ENCODE measurements at places on chromosomes 6 and 20.

- DNase-seq: no peak
These were observed 157.1 kb upstream of the THEMIS start for GRCh38 chr6:128057946-128058345.

GRCh38 chr6:158353883-158354877 lies 41.9 kb downstream of the TULP4 start:
- DNase-seq: no peak

GRCh38 chr6:36695414-36695813 lies 2.2 kb upstream of the RAB44 start:
- no peak for DNase-seq

- no peak for DNase-seq
These were observed 5.9 kb downstream of the CCND3 start for GRCh38 chr6:41935685-41936072.

DNA sequence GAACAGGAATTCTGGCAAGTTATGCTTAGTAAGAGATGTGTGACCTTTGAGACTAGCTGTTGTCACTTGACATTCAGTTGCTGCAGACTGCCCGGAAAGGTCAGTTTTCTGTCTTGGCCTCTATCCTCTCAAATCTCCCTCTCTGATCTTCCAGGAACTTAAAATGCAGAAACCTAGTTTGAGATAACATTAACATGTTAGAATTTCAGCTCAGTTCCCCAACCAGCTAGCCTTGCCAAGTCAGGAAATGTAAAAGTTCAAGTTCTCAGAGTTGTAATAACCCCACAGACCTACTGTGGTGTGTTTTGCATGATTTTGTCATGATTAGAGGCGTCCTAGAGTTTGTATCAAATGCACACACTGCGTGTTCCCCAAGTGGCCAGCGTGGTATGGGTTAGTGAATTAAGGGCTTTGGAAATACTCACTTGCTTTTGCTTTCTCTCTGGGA lies 46.6 kb downstream of the DUSP22 start:
- DNase-seq: no peak

DNA sequence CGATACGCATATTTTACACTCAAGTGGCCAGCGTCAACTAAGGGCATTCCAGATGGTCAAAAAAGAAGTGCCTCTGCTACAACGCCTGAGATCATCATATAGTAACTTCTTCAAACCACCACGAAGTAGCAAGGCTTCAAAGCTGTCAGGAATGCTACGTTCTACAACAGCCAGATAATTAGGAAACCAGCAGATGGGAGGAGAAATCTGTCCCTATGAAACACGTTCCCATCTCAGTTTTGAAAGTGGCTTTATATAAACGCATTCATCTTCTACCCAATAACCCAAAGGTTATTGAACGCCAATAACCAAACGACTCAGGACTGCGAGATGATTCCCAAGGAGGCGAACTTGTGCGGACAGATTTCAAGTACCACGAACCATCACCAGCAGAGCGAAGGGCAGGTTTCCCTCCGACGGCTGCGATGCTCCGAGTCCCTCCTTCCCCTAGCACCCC lies 1.2 kb downstream of the ABHD12 start:
- no peak for DNase-seq

- no peak for DNase-seq
These were observed 564.0 kb downstream of the CD109 start for GRCh38 chr6:74259981-74260380.

DNA sequence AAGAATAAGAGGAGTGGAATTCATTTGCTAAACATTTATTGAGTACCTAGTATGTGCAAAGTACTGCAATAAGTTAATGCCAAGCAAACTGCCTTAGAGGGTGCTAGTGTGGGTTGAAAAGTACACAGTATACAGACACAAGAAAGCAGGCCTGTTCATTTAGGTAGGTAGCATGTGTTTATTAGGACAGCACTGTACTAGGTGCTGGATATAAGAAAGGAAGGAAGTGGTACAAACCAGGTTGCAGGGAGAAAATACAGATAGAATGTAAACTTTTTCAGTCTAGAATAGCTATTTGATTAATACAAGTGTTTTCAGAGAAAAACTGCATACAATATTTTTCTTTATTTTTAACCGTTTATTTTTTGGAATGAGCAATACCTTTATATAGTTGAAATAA lies 68.1 kb downstream of the PHF20 start:
- DNase-seq: no peak

DNA sequence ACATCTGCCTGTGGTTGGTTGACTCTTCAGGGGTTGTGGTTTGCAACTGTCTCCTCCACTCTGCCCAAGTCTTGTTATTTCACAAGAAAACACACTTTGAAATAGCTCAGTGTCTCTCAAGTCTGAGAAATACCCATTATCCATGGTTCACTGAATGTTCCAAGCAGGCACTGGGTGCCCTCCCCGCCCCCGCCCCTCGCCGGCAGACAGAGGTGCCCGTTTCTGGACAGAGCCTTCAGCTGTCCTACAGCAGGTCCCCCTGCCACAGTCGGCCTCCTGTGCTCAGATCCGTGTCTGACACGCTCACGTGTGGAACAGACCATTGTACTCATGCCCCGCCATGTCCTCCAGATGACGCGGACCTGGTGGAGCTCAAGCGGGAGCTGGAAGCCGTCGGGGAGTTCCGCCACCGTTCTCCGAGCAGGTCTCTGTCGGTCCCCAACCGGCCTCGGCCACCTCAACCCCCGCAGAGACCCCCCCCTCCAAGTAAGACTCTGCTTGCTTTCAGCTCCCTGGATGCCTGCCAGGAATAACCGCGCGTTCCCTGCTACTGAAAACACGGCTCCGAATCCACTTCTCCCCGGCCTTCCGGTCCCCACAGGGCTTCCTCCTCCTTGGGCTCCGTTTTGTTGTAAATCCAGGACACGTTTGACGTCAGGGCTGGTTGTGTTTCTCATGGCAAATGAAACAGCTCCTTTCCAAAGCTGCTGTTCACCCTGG lies 81.4 kb downstream of the SERAC1 start:
- no peak for DNase-seq

DNA sequence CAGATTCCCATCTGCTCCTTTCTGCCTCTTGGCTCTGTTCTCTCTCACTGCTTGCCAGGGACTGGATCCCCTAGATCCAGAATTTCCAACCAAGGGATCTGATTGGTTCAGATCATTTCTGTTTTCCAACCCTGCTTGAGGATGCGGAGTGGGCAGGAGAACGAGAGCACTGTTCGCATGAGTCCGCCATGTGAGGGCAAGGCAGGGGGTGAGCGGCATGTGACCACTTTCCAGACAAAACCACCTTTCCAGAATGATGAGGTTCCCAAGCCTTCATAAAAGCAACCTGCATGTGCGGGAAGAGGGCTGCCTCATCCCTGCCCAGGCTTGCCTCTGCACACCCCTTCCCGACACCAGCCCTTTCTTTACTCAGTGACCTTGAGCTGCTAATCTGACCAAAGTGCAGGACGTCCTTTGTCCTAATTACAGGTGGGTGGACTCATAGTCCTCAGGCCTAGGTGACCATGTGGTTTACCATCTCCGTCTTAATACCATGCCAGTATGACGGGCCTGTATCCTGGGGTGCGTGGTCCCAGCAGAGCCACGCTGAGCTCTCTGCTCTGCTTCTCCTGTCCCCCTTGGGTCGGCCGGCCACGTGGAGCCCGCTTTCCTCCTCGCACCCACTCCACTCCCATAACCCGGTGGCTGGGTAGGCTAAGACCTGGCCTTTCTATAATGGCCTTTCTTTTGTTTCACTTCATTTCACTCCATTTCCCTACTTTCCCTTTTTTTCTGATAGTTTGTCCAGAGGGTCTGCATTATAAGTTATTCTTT lies 14.4 kb downstream of the NQO2 start:
- no peak for DNase-seq

GRCh38 chr20:52965380-52965779 lies 6.8 kb upstream of the TSHZ2 start:
- no peak for DNase-seq

DNA sequence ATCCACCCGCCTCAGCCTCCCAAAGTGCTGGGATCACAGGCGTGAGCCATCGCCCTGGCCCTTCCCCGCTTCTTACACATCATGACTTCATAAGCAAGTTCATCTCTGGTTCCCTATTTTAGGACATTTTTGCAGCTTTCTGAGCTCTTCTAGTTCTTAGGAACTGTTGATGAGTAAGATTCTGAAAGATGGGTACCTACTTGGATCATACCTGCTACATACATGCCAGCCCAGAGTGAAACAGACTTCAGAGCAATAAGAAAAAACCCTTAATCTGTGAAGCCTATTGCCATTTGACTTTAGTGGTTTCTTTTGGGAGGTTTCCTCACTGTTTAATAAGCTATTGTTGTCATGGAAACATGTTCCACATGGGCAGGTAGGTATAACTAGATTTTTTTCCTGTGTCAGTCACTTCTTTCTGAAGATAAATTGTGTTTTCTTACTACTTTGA lies 27.9 kb upstream of the TMEM217 start:
- DNase-seq: no peak

- DNase-seq: peak; percentile 26
These were observed 8.1 kb downstream of the SCRT2 start for GRCh38 chr20:667351-668034.

DNA sequence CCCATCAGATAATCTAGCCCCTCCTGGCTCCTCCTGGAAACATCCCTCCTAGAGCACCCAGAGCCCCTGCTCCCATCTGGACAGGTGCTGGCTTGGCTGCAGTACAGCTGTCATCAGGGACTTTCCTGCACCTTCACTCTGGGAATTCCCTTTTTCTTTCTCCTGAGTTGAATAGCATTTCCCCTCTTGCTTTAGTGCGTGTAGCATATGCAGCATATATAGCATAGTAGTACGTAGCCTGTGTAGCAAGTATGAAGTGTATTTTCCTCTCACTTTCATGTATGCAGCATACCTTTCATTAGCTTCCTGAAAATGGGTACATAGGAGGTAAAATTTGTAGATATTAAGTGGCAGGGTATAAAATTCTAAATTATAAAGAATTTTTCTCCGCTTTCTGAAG lies 352.9 kb downstream of the ESR1 start:
- DNase-seq: no peak

DNA sequence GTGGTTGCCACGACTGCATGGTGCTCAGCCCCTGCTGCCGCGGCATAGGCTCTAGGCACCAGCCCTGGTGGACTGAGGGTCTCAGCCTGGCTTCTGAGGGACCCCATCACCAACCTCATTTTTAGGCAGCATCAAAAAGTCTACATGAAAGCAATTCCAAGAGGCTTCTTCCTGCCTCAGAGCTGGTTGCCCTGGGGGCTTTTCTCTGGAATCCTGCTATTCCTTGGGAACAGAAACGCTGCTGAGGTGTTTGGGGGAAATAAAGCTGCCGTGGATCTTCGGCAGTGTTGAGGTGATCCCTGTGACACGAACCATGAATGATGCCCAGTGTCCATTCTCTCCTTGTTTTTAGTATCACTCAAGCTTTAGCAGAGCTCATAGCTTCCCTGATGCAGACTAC lies 148.4 kb upstream of the LRFN2 start:
- DNase-seq: no peak

GRCh38 chr20:62524505-62524911 lies 48.7 kb upstream of the GATA5 start:
- no peak for DNase-seq

DNA sequence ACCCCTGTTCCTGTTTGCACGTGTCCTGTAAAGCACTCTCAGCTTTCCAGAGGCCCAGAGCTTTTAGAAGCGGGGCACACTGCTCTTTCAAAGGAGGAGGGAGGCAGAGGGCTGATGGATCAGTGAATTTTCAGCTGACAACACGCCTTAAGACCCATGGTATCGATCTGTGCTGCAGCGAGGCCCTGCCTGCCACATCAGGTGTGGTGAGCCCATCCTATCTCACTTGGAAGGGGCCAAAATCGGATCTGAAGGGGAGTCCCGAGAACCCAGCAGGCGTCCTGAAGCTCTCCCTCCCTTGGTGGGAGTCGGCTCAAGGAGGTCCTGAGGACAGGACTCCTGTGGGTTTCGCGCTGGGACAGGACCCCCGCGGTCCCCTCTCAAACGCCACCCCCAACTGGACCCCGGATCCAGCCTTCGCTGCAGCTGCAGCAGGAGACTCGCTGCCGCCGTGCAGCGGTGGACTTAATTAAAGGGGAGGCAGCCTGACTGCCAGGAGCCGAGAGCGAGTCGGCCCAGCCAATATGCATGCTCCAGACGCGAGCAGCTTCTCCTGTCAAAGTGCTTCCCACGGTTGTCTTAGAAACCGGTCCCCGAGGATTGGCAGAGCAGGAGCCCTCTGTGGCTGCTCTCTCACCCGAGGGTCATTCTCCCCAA lies 580.0 kb upstream of the ZNF337 start:
- DNase-seq: no peak

GRCh38 chr6:108164815-108165706 lies 761 bp upstream of the NR2E1 start:
- DNase-seq: no peak

- no peak for DNase-seq
These were observed 593 bp downstream of the DNMT3B start for GRCh38 chr20:32762754-32763201.

- no peak for DNase-seq
These were observed 220.4 kb upstream of the RIMS1 start for GRCh38 chr6:71665931-71666330.

GRCh38 chr6:45756606-45757005 lies 259.1 kb downstream of the CLIC5 start:
- DNase-seq: no peak

GRCh38 chr6:56956491-56956890 lies 1.6 kb downstream of the BEND6 start:
- DNase-seq: no peak

- DNase-seq: no peak
These were observed 50.7 kb upstream of the HBS1L start for GRCh38 chr6:135105299-135105698.

DNA sequence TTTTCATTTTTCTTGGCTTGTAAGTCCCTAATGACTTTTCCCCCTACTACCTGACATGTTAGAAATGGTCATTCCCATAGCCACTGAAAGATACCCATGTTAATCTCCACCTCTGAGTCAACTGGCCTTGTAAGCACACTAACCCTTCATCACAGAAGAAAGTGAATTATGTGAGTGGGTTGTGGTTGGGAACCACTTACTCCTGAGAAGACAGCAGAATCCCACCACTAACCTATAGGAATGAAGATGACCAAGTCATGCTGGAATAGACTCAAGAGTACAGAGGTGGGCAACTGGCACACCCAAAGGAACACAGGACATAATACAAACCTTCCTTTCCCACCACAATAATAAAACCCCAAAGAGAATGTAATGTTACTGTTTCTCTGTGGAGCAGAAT lies 30.1 kb downstream of the RAMACL start:
- no peak for DNase-seq

- DNase-seq: no peak
These were observed 155.1 kb upstream of the MLIP start for GRCh38 chr6:53956068-53956711.

DNA sequence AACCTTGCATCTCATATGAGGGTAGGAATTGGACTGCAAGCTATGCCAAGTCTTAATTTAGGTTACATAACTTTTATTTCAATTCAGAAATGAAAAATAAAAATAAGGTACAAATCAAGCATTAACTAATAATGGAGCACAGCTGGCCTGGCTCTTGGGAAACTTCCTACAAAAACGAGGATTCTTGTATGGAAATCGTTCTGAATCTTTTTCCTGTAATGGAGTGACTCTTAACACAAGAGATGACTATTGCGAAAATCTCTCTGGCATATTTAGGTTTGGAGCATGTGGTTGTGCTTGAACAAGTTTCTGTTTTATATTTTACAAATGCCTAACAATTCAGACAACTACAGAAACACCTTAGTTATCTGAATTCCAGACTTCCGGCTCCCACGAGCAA lies 34.0 kb upstream of the PI16 start:
- no peak for DNase-seq

GRCh38 chr6:134732763-134733162 lies 217.1 kb downstream of the ALDH8A1 start:
- no peak for DNase-seq

Measured in stimulated activated CD8-positive, alpha-beta memory T cell treated with anti-CD3 and anti-CD28 coated beads, Interleukin-15, amount 100 ng/mL, for 48 hours (primary cell).